MCF 10A (cell line): ENCODE measurements at places on chromosomes 11 and 22.

- no peak for DNase-seq
These were observed 12.1 kb downstream of the CPSF7 start for GRCh38 chr11:61417670-61418069.

DNA sequence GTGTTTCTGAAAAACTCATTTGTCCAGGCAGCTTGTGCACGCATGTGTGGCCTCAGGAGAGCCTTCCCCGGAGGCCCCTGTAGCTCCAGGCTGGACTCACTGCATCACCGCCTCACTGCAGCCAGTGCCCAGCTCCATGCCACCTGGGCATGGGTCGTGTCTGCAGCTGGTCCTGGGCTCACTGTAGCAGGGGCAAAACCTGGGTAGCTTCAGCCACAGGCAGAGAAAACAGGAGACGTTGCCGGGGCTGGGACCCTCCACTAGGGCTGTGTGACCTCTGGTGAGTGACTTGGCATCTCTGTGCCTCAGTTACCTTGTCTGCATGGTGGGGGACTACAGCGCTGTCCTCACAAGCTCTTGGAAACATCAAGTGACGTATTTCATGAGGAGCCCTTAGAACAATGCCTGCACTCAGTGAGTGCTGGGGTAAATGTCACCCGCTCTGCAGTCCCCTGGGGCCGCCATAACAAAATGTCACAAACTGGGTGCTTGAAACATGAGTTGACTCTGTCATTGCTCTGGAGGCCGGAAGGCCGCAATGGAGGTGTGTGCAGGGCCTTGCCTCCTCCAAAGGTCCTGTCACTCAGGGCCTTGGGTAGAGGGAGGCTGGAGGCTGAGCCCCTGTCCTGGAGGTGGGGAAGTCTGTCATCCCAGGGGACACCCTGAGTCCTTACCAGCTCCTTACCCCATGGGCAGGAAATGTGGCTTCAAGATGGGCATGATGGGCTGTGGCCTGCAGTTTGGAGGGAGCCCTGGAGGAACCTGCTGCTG, 488.7 kb downstream of the TBC1D22A start:
- no peak for DNase-seq

DNA sequence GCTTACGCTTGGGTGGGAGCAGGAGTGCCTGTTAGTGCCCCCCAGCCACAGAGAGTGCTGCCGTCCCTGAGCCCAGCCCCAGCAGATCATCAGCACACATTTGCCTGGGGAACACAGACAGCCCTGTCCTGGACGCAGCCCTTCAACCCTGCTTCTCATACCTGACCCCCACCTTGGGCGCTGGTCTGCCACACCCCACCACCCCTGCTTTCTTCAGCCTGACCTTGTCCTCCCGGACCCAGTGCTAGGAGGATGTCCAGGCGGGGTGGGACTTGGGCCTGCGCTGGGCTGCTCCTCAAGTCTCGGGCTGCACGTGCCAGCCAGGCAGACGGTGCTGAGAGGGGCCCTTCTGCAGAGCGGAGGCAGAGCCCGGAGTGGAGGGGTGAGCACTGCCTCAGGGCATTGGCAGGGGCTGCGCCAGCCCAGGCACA, 119.2 kb downstream of the KCNQ1OT1 start:
- no peak for DNase-seq

DNA sequence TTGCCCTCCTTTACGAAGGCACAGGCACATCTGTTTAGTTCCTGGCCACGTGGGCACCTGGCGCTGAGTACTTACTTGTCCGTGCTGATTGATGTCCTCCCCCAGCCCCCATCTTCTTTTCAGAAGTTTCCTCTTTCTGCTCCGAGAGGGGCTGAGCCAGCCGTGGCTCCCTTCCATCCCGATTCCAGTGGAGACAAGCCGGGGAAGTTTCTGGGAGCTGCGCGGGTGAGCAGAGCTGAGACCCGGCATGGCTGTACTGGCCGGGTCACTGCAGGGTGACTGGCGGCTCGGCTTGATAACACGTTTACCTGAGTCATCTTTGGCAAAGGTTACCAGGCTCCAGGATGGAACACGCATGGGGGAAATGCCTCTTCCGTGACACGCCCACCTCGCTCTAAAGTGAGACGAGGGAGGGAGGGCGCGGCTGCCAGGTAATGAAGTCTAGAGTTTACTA, 45.4 kb upstream of the ATXN10 start:
- peak; percentile 92 for DNase-seq

GRCh38 chr11:117319214-117319840, 3.3 kb upstream of the BACE1 start:
- DNase-seq = peak; percentile 61

- DNase-seq = no peak
These were observed 15.6 kb upstream of the PATZ1 start for GRCh38 chr22:31361743-31362142.

DNA sequence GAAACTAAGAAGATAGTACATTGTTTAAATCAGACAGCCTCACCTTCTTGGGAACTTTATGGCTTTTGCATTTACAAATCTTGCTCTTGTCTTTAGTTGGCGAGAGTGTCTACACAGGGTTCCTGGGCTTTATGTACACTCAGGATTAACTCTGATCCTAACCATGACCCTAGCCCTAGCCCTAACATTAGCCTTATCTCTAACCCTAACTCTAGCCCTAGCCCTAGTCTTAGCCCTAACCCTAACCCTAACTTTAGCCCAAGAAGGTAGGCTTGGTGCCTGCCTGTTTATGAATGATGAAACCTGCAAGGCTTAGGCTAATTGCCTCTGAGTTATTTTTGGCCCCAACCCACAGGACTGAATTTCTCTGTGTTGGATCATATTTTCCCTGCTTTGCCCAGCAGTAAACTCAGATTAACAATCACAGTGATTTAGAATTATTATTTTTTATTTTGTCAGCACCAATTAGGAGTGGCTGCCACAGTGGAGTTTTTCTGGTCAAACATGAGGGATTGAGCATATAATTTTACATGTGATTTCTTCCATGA, 44.1 kb upstream of the OR9Q1 start:
- no peak for DNase-seq

- DNase-seq = no peak
These were observed 250.8 kb upstream of the B3GAT1 start for GRCh38 chr11:134662629-134663360.

GRCh38 chr11:112863305-112863704, 97.9 kb upstream of the NCAM1 start:
- no peak for DNase-seq

DNA sequence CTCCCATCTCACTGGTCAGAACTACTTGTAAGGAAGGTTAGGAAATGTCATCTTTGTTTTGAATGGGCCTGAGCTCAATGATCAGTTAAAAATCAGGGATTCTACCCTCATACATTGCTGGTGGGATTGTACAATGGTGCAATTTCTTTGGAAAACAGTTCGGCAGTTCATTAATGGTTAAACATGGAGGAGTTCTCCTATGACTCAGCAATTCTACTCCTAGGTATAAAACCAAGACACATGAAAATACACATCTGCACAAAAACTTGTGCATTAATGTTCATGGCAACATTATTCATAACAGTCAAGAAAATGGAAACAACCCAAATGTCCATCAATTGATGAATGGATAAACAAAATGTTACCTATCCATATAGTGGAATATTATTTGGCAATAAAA, 4.9 kb upstream of the APOA5 start:
- no peak for DNase-seq

GRCh38 chr11:93957397-93957952, 63.7 kb upstream of the HEPHL1 start:
- DNase-seq = no peak

GRCh38 chr11:121808096-121808495, 307.9 kb downstream of the BLID start:
- DNase-seq = no peak

DNA sequence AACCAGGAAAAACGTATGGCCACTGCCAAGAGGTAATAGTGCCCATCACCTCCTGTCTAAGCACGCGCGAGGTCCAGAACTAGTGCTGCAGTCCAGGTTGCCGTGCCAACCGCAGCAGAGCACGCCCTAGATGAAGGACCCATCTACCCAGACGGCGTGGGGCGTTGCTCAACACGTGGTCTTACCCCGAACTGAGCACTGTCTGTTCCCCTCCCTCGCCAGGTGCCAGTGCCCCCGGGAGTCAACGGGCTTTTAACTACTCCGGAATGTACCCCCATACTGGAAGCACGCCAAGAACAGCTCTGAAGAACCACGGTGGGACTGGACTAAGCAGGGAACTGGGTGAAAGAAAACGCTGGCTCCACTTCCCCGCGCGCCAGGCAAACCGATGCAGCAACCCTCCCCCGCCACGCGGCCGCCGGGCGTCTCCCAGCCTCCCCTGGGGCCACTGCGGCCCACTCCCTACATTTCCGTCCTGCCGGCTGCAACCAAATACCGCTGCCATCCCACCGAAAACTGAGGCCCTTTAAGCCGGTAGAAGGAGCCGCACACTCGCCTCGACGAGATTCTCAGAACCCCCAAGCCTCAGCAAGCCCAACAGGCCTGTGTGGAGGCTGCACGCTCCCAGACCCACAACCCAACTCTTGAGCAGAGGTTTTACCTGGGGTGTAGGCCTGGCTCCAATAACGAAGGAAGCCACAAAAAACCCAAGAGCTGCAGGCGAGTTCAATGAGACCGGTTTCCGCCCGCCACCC, at the start of gene HSPA8:
TSS of gene HSPA8 (minus strand) at position 734 of the 755 bp plus-strand sequence. CDS start 812 bp downstream, outside the sequence.
- DNase-seq = peak; percentile 75

- DNase-seq = no peak
These were observed 372.7 kb upstream of the TENM4 start for GRCh38 chr11:79813551-79813950.

DNA sequence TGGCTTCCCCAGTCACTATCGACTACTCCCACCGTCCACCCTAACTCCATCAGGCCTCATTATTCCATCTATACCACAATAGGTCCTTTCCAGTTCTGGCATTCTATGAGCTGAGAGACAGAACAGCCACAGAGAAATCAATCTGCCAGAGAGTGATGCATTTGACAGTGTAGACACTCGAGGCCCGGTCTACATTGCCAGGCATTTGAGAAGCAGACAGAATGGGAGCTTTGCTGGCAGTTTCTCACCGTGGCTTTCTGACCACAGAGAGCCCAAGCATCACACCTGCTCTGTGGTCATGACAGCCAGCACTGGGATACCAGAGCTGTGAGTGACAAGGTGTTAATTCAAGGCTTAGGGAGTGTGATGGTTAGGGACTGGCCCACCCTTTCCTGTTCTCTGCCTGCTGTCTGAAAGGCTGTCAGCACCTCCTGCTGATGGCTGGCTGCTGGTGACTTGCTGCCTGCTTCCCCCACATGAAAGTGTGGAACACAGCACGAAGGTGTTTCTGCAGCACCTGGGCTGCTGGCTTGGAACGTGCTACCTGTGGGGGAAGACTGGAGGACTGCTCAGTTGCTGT, 137.8 kb downstream of the KIRREL3 start:
- no peak for DNase-seq

DNA sequence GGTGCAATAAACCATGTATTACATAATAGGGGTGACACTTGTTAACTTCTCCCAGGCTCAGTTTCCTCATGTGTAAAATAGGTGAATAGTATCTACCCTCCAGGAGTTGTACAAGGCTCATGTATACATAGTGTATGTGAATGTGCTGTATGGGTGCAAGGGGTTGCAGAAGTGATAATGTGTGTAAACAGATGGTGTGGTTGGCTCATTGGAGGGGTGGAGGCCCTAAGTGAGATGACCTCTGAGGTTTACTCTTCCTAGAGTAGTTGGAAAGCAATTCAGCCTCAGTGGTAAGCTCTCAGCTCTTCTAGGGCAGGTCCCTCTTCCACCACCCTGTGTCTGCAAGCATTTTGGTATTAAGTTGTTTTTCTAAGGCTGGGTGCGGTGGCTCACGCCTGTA, 102.4 kb downstream of the PTPRJ start:
- DNase-seq = no peak

GRCh38 chr11:27173545-27173944, 132.9 kb downstream of the BBOX1 start:
- no peak for DNase-seq

DNA sequence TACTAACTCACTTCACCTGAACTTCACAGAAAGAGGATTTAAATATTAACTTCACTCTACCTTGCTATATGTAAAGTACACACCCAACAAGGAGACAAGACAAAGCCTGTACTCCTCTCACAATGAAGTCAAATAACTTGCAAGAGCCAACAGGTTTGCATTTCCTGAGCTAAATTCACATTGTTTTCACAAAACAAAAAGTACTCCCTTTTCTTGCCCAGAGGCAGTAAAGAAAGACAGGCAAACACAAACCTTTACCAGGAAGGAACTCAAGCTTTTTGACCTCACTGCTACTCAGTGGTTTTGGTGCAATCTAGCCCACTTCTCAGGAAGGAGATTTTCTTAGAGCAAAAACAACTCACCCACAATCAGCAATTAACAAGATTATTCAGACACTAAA, 15.7 kb downstream of the USP28 start:
- peak; percentile 57 for DNase-seq

- DNase-seq = peak; percentile 74
These were observed 32.4 kb downstream of the DBX1 start for GRCh38 chr11:20127671-20128527.

- DNase-seq = peak; percentile 17
These were observed 144.2 kb downstream of the TRIM29 start for GRCh38 chr11:119993722-119994121.

GRCh38 chr22:44500599-44500998, 2.6 kb upstream of the RTL6 start:
- no peak for DNase-seq
